ENCODE measurements at places on chromosomes 2 and 18. TPM values are rescaled to one million over a fixed set of nuclear protein-coding genes. Genes with fewer than 3 reads are reported as not detected.

- H3K27ac ChIP-seq = no peak overlapping the region
- no peaks in the 10 kb centered on the region for H3K27me3 ChIP-seq
- peaks cover 3% of the 10 kb centered on the region for H3K36me3 ChIP-seq
- H3K4me3 ChIP-seq = no peak overlapping the region
These were observed 127.4 kb downstream of the TANC1 start for GRCh38 chr2:159095813-159096212.

Gene HOXD13
- not detected for polyA plus RNA-seq

GRCh38 chr2:112311932-112312331, 36.5 kb downstream of the ZC3H6 start:
- H3K4me1 ChIP-seq = 0 out of 2 replicates have a peak, but pooled peaks cover 2% of the 10 kb centered on the region
- no peaks in the 10 kb centered on the region for H3K27me3 ChIP-seq
- no peak overlapping the region for H3K27ac ChIP-seq
- no peak for DNase-seq

DNA sequence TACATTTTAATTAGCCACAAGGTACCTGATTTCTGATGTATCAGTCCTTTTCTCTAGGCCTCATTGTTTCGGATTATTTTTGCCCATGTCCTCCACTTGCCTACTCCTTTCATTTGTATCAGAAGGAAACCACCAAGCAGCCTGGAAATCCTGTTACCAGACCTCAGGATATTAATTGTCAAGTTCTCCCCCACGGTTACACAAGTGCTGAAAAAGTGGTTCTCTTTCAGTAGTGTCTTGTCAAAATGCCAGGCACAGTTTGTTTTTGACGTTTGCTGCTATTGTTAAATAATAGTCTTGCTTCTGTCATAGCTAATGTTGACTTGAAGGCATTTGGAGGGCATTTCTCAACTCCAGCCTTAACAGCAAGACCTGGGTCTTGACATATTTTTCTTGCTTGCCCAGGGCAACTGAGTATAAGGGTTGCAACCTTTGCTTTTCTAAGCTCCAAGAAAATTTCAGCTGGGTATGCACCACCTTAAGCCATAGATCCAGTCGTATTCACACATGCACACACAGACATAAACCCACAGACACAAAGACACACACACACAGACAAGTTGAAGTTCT, 31.0 kb downstream of the INSIG2 start:
- H3K4me1 ChIP-seq = peaks cover 2% of the 10 kb centered on the region
- no peaks in the 10 kb centered on the region for H3K36me3 ChIP-seq
- no peak overlapping the region for H3K4me3 ChIP-seq
- H3K27ac ChIP-seq = no peak overlapping the region
- H3K27me3 ChIP-seq = no peaks in the 10 kb centered on the region

DNA sequence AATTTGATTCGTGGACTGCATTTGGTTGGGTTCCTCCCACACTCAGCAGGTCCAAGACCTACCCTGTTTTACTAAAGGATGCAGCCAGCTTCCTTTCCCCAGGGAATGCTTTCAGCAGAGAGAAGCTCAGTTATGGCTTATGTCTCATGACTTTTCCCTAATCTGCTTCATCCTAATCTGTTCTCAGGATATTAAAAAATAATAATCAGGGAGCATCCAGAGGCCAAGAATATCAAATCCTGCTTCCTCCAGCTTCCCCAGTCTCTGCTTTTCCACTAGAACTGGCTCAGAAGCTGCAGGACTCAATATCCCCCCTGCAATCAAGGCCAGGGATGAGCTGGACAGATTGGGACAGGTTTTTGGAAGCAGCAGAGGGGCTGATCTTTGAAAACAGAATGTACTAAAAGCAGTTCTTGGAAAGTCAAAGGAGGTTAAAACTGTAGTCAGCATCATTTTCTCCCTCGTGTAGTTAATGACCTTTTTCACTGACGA, 326.9 kb upstream of the TNP1 start:
- no peak overlapping the region for H3K27ac ChIP-seq
- no peak for DNase-seq
- H3K4me1 ChIP-seq = peaks cover 7% of the 10 kb centered on the region
- no peaks in the 10 kb centered on the region for H3K27me3 ChIP-seq
- no peaks in the 10 kb centered on the region for H3K36me3 ChIP-seq

GRCh38 chr2:157192445-157193423, 64.8 kb upstream of the GALNT5 start:
- H3K27ac ChIP-seq = no peak overlapping the region
- no peaks in the 10 kb centered on the region for H3K36me3 ChIP-seq
- peaks cover 5% of the 10 kb centered on the region for H3K4me1 ChIP-seq
- no peak for DNase-seq
- H3K27me3 ChIP-seq = no peaks in the 10 kb centered on the region

- DNase-seq = no peak
- H3K4me1 ChIP-seq = no peaks in the 10 kb centered on the region
- no peak overlapping the region for H3K27ac ChIP-seq
- H3K27me3 ChIP-seq = peaks cover 31% of the 10 kb centered on the region
These were observed 46.3 kb upstream of the SEMA4C start for GRCh38 chr2:96916156-96916630.

Gene POTEJ
- not detected for polyA plus RNA-seq

DNA sequence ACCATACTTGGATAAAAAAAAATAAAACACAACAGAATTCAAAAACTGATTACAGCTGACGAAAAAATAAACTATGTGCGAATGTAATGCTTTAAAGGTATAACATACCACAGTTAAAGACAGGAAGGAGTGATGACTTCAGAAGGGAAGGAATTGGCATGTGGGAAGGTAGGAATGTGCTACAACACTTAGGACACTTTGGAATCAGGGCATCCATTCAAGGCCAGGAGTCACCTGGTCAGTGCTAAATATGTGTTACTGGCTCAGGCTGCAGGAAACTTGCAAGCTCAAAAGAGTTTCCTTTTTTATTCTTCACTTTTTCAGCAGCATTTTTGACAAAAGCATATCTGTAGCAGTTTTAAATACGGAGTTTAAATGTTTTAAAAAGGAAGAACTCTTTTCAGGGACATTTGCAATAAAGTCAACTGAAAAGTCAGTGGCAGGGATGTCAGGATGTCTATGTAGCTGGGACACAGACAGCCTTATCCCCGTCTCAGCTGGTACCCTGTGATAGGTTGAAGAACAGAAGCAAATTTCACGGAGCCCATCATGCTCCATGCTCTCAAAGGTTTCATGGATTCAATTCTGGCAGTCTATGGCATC, 138.0 kb upstream of the KLHL14 start:
- H3K27me3 ChIP-seq = no peaks in the 10 kb centered on the region
- no peak overlapping the region for H3K4me3 ChIP-seq
- no peaks in the 10 kb centered on the region for H3K4me1 ChIP-seq

Gene HOXD11
- polyA plus RNA-seq = not detected

DNA sequence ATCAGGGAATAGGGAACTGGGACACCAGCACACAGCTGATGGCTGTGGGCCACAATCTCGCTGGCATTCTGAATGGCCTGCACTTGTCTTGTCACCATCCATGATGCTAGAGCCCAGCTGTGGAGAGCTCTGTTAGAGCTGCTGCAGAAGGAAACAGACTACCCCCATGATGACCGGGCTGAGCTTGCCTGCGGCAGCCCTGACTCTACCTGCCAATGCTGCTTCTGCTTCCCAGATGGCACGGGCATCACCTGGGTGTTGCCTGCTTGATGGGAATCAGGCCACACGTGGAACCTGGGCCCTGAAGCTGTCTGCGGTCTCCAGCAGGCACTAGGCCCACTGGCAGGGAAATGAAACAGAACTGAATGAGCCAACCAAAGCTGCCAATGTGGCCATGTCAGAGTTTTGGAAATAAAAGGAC, 11.2 kb upstream of the DAW1 start:
- no peak overlapping the region for H3K4me3 ChIP-seq
- H3K36me3 ChIP-seq = no peaks in the 10 kb centered on the region
- no peaks in the 10 kb centered on the region for H3K27me3 ChIP-seq
- H3K27ac ChIP-seq = no peak overlapping the region

DNA sequence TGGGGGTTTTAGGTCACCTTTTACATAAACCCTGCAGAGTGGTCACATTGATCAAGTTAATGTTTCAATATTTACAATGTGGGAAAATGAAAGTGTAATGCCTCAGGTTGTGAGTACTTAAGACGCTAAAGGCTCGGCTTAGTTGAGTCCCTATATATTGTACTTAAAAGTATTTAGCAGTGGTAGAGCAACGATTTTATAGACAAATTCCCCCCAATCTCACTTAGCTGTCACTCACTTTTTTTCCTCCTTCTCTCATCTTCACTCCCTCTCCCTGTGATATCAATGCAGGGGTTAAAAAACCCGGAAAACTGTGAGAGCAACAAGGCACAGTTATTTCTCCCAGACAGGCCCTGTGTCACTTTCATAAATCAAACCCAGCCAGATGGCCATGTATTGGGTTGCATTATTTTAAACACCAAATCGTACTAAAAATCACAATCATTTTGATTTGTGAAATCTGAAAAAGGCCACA, 5.4 kb downstream of the POU3F3 start:
- H3K36me3 ChIP-seq = no peaks in the 10 kb centered on the region
- H3K4me3 ChIP-seq = no peak overlapping the region
- DNase-seq = no peak
- peaks cover 63% of the 10 kb centered on the region for H3K27me3 ChIP-seq
- no peaks in the 10 kb centered on the region for H3K4me1 ChIP-seq

- H3K4me3 ChIP-seq = no peak overlapping the region
- H3K27me3 ChIP-seq = peaks cover 8% of the 10 kb centered on the region
- no peak for DNase-seq
- H3K36me3 ChIP-seq = no peaks in the 10 kb centered on the region
- peaks cover 4% of the 10 kb centered on the region for H3K4me1 ChIP-seq
- H3K27ac ChIP-seq = no peak overlapping the region
These were observed 60.2 kb downstream of the CAVIN2 start for GRCh38 chr2:191786694-191787093.

- H3K27ac ChIP-seq = no peak overlapping the region
- H3K36me3 ChIP-seq = no peaks in the 10 kb centered on the region
- no peaks in the 10 kb centered on the region for H3K4me1 ChIP-seq
- H3K27me3 ChIP-seq = no peaks in the 10 kb centered on the region
- no peak for DNase-seq
- H3K4me3 ChIP-seq = no peak overlapping the region
These were observed 330.8 kb downstream of the NUP35 start for GRCh38 chr2:183455056-183455455.

DNA sequence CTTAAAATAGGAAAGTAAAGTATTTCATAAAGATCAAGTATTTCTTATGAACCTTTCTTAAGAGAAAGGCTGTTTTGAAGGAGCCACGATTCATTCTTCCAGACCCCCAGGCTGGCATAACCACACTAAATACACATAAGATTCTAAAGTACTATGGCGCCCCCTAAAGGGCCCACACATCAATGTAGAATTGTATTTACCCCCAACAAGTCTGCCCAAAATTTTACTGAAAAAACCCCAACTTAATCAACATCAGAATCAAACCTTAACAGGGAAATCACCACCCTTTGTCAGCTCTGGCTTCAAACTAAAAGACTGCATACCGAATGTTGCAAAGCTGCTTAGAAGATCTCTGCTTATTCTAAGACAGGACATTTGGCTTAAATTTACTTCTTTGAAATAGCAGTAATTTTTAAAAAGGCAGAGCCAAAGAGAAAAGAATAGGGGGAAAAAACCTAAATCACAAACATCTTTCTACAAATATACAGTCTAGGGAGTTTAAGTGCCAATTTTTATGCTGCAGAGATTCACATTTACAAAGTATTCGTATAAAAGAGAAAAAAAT, 20.4 kb upstream of the BCL2 start:
- peaks cover 6% of the 10 kb centered on the region for H3K4me1 ChIP-seq
- H3K27me3 ChIP-seq = no peaks in the 10 kb centered on the region
- DNase-seq = peak; percentile 41

Gene POMC
- polyA plus RNA-seq = 0.17 TPM

Gene AMMECR1L
- 11.0 TPM for polyA plus RNA-seq

Gene DNPEP
- polyA plus RNA-seq = 75.1 TPM

DNA sequence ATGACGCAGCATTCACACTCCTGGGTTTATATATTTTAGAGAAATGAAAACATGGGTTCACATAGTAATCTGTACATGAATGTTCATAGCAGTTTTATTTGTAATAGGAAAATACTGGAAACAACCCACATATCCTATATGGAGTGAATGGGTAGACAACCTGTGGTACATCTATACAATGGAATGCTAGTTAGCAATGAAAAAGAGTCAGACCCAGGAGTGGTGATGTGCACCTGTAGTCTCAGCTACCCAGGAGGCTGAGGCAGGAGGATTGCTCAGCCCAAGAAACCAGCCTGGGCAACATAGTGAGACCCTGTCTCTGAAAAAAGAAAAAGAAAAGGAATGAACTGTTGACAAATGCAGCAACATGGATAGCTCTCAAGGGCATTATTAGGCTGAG, 25.9 kb downstream of the AFTPH start:
- no peak overlapping the region for H3K27ac ChIP-seq
- DNase-seq = no peak
- no peaks in the 10 kb centered on the region for H3K27me3 ChIP-seq
- H3K36me3 ChIP-seq = peaks cover 4% of the 10 kb centered on the region

- H3K36me3 ChIP-seq = no peaks in the 10 kb centered on the region
- peaks cover 20% of the 10 kb centered on the region for H3K4me1 ChIP-seq
- no peak overlapping the region for H3K27ac ChIP-seq
- no peaks in the 10 kb centered on the region for H3K27me3 ChIP-seq
- no peak overlapping the region for H3K4me3 ChIP-seq
These were observed 67.3 kb downstream of the NCKAP5 start for GRCh38 chr2:133500917-133501316.

- H3K27me3 ChIP-seq = 0 out of 2 replicates have a peak, but pooled peaks cover 2% of the 10 kb centered on the region
- H3K4me1 ChIP-seq = peaks cover 4% of the 10 kb centered on the region
- H3K36me3 ChIP-seq = no peaks in the 10 kb centered on the region
- DNase-seq = peak; percentile 72
These were observed 25.0 kb upstream of the COPS8 start for GRCh38 chr2:237060534-237061312.

Gene ALK
- polyA plus RNA-seq = not detected

Gene CAPN13
- polyA plus RNA-seq = not detected

DNA sequence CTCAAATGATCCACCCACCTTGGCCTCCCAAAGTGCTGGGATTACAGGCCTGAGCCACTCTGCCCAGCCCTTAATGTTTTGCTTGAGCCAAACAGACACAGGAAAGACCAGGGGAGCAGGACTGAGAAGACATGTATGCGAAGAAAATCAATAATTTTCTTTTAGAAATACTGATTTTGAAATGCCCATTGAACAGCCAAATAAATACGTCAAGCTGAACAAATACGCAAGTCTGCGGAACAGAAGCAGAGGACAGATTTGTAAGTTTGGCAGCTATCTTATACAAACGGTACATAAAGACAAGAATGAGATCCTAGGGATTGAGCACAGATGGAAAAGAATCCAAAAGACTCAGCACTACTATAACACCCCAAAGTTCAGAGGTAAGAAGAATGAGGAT, 20.8 kb downstream of the SF3B1 start:
- no peak for DNase-seq
- no peaks in the 10 kb centered on the region for H3K4me1 ChIP-seq
- no peak overlapping the region for H3K27ac ChIP-seq
- H3K27me3 ChIP-seq = no peaks in the 10 kb centered on the region
- H3K4me3 ChIP-seq = no peak overlapping the region
- H3K36me3 ChIP-seq = peaks cover 72% of the 10 kb centered on the region

Measured in IMR-90 (cell line).